ENCODE measurements at places on chromosomes 11 and 22.

GRCh38 chr11:130071211-130071712 lies 1.6 kb downstream of the APLP2 start:
- H3K4me1 ChIP-seq: peaks cover 15% of the 10 kb centered on the region
- no peak for DNase-seq
- H3K27ac ChIP-seq: peak overlapping the region; percentile 64
- H3K36me3 ChIP-seq: no peaks in the 10 kb centered on the region

- peak within 1 kb of the TSS; percentile 75 for H3K4me3 ChIP-seq
- peak within 1 kb of the TSS; percentile 28 for H3K27ac ChIP-seq
- H3K27me3 ChIP-seq: peaks cover 62% of the 10 kb centered on the region
- H3K36me3 ChIP-seq: peaks cover 3% of the 10 kb centered on the region
- H3K4me1 ChIP-seq: peaks cover 50% of the 10 kb centered on the region
These were observed at the start of gene FXYD6 for GRCh38 chr11:117876341-117877119. Gene FXYD6 (minus strand): TSS chr11:117876658. CDS start chr11:117842776, 33,882 bp downstream.

GRCh38 chr11:19793326-19793725 lies 80.7 kb downstream of the NAV2 start:
- no peaks in the 10 kb centered on the region for H3K36me3 ChIP-seq
- DNase-seq: no peak
- H3K27me3 ChIP-seq: peaks cover 6% of the 10 kb centered on the region
- H3K4me3 ChIP-seq: no peak overlapping the region

- H3K4me3 ChIP-seq: no peak overlapping the region
- H3K36me3 ChIP-seq: no peaks in the 10 kb centered on the region
- no peak for DNase-seq
- H3K27me3 ChIP-seq: no peaks in the 10 kb centered on the region
These were observed 593.2 kb downstream of the BRD1 start for GRCh38 chr22:49234459-49234858.

GRCh38 chr11:128777369-128778011 lies 83.6 kb downstream of the FLI1 start:
- H3K4me3 ChIP-seq: no peak overlapping the region
- H3K27me3 ChIP-seq: no peaks in the 10 kb centered on the region
- peaks cover 43% of the 10 kb centered on the region for H3K4me1 ChIP-seq
- peaks cover 85% of the 10 kb centered on the region for H3K36me3 ChIP-seq

DNA sequence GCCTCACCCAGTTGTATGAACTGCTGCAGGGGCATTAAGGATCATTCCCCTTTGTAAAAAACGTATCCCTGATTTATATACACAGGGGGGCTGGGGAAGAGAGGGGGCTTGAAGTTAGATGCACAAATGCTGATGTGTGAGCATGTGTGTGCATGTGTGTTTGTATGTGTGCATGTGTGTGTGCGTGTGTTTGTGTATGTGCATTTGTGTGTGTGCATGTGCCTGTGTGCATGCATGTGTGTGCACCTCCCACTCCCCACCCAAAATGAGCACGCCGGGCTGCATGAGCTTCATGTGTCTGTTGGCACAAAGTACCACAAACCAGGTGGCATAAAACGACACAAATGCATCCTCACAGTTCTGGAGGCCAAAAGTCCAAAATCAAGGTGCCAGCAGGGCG lies 1315.2 kb downstream of the TBC1D22A start:
- H3K27ac ChIP-seq: no peak overlapping the region
- no peak for DNase-seq
- no peak overlapping the region for H3K4me3 ChIP-seq
- peaks cover 73% of the 10 kb centered on the region for H3K27me3 ChIP-seq
- H3K4me1 ChIP-seq: peaks cover 11% of the 10 kb centered on the region

All from activated CD8-positive, alpha-beta T cell treated with anti-CD3 and anti-CD28 coated beads, Interleukin-2, amount 10 ng/mL, durations not matched to agents 7 days and 5 days (primary cell).